ENCODE measurements at places on chromosomes 13 and 19. TPM values are rescaled to one million over a fixed set of nuclear protein-coding genes. Genes with fewer than 3 reads are reported as not detected.

DNA sequence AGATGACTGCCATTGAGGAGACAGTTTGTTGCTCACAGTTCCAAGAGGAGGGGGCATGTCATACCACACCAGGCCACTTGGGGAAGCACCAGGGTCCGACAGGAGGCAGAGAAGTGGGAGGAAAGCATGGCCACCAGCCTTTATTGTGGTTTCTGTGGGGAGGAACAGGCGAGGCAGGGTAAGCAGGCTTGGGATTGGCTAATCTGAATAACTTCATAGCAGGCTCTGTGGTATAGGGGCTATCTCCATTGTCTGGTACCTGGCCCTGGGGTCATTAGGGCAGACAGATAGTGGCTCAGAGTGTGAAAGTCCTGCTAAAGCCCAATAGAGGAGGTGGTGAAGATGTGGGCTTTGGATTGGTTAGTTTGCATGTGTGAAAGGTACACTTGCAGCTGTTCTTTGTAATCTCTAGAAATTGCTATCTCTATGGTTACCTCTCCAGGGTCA is 35.5 kb downstream of the CBY2 start:
- no peak for DNase-seq

DNA sequence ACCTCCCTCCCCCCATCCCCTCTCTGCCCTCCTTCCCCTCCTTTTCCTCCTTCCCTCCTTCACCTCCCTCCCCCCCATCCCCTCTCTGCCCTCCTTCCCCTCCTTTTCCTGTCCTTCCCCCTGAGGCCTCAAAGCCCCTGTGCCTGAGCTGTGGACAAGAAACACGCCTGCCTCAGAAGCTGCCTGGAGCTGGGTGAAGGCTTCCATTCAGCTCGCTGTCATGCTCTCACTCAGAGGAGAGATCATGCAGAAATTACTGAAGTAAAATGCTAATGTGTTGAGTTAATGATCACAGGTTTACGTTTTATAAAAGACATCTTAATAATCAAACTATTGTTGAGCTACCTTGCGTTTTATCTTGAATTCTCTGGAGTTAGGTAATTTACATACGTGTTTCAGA is 114.5 kb downstream of the ATP11A start:
- DNase-seq, result no peak

DNA sequence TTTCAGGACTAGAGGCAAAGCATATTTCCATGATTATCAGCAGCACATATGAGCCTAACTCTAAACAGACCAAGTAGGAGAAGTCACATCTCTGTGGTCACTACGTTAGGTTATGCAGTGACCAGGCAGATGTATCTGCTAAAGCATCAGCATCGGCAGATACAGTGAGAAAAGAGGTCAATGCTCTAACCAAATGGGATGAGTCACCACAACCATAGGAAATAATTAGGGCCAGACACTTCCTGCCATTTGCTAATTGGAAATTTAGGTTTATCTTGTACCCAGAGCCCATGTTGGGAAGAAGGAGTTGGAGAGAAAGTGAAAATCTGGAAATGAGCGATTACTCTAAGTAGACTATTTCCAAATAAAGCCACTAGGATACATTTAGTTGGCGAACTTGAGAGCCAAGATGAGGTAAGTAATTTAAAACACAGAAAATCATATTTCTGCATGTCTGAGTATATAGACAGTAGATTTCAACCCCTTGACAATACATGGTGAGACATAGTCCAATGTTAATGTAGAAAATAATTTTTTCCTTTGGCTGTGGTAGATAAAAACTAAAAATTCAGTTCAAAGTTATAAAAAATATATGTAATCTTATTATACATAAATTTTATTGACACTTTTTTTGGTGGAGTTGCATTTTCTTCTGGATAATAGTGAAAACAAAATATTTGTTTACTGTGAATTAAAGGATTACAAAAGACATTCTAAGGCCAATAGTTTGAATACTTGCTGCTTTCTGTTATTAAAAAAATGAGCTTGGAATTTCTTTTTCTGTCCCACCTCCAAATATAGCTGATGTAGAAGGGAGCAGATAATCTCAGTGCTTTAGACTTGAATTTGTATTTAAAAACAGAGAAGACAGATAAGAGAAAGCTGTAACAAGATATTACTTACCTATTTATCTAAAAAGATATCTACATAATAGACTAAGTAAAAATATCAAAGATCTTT is 104.4 kb upstream of the CSNK1A1L start:
- no peak for DNase-seq

- no peak for DNase-seq
Measured at GRCh38 chr19:46076031-46076880, 35.5 kb upstream of the IGFL4 start.

The KANK2 gene
- total RNA-seq, result 238 TPM

The SELENOV gene
- total RNA-seq, result not detected

Measured in left cardiac atrium (tissue), 4 donors.